Activated CD4-positive, alpha-beta T cell treated with anti-CD3 and anti-CD28 coated beads for 48 hours (primary cell): ENCODE measurements at places on chromosomes 11 and 22.

GRCh38 chr22:50018608-50019285 lies 6.2 kb upstream of the IL17REL start:
- peak; percentile 55 for DNase-seq

DNA sequence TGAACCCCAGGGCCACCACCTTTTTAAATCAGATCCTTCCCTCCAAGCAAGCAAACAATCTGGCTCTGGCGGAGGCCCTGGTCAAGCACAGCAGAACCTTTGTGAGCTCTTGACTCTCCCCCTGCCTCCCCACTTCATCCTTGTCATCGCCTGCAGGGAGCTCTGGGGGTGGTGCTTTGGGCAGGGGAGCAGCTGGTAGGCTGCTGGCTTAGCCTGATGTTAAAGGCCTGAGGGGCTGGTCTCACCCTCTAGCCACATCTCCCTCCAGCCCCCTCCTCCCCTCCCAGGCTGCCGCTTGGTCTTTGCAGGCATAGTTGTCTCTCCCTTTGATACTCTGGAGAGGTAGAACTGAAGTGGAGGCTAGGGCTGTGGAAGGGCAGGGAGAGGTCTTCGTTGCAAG lies 50.9 kb downstream of the THAP12 start:
- DNase-seq = no peak

- DNase-seq = no peak
Measured at GRCh38 chr11:88352139-88352538, 14.6 kb upstream of the CTSC start.

DNA sequence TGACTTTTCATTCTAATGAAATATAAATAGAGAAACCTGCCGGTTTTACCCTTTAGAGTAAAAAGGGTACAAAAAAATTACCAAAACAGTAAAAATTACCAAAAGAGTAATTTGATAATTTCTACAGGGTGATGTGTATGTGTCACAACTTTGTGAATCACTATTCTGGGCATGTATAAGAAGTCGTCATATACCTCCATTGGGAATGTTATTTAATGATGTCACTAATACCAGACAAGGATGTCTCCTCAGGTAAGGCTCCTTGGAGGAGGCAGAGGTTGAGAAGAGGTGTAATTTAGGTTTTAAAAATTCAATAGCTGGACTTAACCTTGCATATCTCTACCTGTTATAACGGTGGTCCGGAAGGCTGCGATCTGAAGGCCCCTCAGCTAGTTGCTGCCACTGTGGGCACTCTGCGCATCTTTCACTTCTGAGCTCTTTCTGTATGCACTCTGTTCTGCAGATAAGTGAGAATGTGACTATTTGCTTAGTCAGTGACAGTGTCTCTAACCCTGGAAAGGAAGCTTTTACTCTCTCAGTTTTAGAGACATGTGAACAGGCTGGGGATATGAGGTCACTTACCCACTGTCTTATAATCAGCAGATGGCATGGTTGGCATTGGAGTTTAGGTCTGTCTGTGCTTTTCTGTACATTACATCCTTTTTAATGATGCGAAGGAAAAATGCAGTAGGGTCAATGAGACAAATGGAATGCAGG lies 987 bp upstream of the NCR3LG1 start:
- DNase-seq = no peak

DNA sequence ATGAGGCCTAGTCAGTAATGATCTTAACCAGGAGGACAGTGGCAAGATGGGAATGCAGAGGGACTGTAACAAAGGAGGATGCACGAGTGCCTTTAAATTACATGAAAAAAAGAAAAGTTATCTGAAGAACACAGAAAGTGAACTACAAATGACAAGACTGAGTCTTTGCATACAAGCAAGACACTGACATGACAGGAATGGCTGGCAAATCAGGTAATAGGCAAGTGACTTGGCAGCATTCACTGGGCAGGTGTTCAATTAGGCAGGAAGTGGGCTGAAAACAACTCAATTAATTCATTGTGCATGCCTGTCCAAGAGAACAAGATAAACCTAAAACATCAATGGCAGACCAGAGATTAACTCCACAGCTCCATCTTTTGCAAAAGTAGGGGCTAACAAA lies 24.0 kb downstream of the SMCO4 start:
- no peak for DNase-seq

GRCh38 chr11:8314916-8315315 lies 51.2 kb upstream of the LMO1 start:
- no peak for DNase-seq

DNA sequence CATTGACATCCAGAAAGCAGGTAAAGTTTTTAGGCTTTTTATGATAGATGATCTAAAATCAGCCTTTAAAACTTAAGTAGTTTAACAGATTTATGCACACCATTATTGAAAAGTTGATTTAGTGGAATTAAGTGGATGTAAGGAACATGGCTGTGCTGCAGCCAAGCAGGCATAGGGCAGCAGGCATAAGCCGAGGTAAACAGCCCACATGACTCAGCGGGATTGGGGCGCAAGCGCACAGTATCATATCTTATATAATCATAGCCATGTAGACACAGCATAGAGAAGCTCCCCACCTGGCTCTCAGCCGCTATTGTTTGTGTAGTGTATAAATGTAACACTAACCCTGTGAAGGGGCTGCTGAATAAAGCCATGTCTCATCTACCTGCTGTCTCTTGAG lies 157.5 kb downstream of the WNT11 start:
- DNase-seq = peak; percentile 41

- peak; percentile 36 for DNase-seq
Measured at GRCh38 chr11:110373051-110373702, 56.6 kb upstream of the FDX1 start.

GRCh38 chr22:36391638-36392037 lies 3.9 kb upstream of the MYH9 start:
- no peak for DNase-seq

DNA sequence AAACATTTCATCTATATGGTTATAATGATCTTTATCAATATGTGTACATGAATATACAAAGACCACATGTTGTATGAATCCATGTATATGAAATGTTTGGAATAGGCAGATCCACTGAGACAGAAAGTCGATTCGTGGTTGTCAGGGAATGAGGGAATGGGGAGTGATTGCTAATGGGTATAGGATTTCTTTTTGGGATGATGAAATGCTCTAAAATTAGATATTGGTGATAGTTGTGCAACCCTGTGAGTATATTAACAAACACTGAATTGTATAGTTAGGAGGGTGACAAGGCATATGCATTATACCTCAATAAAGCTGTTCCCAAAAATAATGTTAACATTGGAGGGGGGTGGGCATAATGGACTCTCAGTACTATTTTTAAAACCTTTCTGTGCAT lies 5.0 kb upstream of the PTPMT1 start:
- DNase-seq = no peak

DNA sequence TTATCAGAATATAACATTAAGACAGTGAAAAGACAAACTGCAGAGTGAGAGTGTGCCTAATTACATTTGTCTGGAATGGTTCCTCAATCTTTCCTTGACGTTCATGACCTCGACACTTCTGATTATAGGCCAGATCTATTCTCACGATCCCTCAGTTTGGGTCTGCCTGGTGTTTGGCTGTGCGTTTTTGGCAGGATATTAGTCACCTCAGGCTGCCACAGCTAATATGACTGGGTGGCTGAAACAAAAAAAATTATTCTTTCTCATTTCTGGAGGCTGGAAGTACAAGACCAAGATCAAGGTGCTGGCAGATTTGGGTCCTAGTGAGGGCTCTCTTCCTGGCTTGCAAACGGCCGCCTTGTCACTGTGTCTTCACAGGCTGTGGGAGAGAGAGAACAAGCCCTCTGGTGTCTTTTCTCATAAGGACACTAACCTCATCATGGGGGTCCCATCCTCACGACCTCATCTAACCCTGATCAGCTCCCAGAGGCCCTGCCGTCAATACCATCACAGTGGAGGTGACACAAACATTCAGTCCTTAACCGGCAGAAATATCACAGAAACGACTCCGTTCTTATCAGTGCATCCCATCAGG lies 23.2 kb downstream of the IFITM10 start:
- no peak for DNase-seq

- no peak for DNase-seq
Measured at GRCh38 chr22:45772743-45773142, 101.1 kb downstream of the ATXN10 start.

- peak; percentile 66 for DNase-seq
Measured at GRCh38 chr11:125514336-125515101, 18.5 kb upstream of the FEZ1 start.

- no peak for DNase-seq
Measured at GRCh38 chr11:119415966-119416365, 7.0 kb downstream of the THY1 start.

DNA sequence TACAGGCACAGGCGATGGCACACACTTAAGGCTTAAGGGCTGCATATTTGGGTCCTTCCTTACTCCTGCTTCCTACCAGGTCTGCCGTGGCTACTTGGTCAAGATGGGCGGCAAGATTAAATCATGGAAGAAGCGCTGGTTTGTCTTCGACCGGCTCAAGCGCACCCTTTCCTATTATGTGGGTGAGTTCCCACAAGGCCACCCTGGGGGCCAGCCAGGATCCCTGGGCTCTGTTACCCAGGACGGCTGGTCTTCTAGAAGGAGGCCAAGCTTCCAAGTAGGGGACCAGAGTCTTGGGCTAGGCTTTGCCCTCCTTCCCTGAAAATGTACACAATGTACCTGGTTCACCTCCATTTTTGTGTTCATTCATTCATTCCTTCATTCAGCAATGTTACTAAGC lies 29.1 kb downstream of the TREH start:
- DNase-seq = no peak

DNA sequence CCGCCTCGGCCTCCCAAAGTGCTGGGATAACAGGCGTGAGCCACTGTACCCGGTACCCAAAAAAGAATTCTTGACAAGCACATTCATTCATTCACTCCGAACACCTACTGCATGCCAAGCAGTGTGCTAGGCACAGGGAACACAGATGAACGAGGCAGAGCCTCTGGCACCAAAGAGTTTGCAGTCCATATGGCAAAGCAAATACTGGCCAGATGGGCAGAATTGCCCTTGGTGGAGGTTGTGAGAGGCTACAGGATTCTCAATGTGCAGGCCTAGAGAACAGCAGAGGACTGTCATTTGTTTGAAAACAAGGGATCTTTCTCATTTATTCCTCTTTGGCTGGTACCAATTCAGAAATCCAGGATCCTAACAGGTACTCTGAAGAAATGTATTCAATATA lies 27.5 kb upstream of the MTCH2 start:
- no peak for DNase-seq

- DNase-seq = no peak
Measured at GRCh38 chr11:80443177-80443576, 1002.3 kb upstream of the TENM4 start.
